ENCODE measurements at places on chromosomes 1 and 21.

DNA sequence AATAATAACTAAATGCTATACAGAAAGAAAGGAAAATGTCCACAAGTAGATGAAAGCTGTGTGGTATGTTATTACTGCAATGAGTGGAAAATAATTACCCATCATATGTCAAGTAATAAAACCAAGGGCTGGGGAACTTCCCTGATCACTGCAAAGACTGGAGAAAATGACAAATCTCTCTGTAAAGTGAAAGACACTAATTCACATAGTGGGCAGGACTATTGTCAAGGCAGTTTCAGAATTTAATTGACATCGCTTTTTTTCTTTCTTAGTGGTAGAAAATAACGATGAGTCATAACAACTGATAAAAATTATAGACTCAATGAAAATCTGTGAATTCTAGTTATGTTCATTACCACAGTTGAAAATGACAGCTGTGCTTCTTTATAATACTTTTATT lies 153.7 kb upstream of the ST6GALNAC5 start:
- DNase-seq, result peak; percentile 58

- no peak for DNase-seq
These were observed 11.7 kb upstream of the FUCA1 start for GRCh38 chr1:23879809-23880208.

- DNase-seq, result peak; percentile 60
These were observed 3.3 kb downstream of the NCMAP start for GRCh38 chr1:24558902-24559791.

GRCh38 chr1:86705665-86705985 lies 1.2 kb downstream of the SH3GLB1 start:
- DNase-seq, result no peak

GRCh38 chr1:235090406-235091069 lies 38.1 kb downstream of the TOMM20 start:
- no peak for DNase-seq

GRCh38 chr1:30575066-30575465 lies 148.3 kb downstream of the MATN1 start:
- no peak for DNase-seq

- peak; percentile 28 for DNase-seq
These were observed 205.0 kb downstream of the HMCN1 start for GRCh38 chr1:185939142-185939541.

DNA sequence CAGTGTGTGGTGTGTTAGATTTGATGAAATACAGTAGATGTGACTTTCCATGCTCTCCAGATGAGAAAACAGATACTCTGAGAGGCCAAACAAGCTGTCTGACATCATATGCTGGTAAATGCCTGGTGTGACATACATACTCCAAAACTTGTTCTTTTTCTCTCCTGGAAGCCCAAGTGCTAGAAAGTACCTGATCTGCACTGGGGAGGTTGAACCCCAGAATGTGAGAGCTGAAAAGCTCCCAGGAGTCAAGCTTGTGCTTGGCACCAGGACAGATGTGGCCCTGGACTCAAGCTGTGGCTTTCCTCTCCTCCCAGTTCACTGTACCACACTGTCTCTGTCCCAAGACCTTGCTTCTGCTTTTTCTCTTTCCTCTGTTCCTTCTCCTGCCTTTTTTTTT lies 389.0 kb upstream of the USP24 start:
- DNase-seq, result no peak
